ENCODE measurements at places on chromosomes 7 and 10.
A peak's percentile ranks its signal among the peaks of the same experiment; 100 is the strongest.

- DNase-seq, result peak; percentile 99
Observed at GRCh38 chr10:3886641-3887251, 101.7 kb upstream of the KLF6 start.

DNA sequence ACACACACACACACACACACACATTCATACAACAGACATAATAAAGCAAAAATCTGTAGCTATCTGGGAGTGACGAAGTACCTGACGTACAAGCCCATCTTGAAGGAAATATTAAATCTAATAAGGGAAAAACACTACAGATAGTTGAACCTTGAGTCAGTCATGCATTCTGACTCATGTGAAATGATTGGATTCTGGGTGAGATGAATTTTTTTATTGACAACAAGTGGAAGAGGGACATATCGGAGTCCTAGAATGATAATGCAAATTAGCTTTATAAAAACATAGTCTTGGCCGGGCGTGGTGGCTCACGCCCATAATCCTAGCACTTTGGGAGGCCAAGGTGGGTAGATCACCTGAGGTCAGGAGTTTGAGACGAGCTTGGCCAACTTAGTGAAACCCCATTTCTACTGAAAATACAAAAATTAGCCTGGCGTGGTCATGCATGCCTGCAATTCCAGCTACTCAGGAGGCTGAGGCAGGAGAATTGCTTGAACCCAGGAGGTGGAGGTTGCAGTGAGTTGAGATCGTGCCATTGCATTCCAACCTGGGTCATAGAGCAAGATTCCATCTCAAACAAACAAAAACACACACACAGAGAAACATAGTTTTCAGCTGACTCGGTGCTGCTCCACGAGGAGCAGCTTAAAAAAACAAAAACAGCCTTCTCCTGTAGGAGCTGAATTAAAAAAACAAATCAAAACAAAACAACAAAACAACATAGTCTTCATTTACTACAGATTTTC lies 154.4 kb upstream of the MKLN1 start:
- DNase-seq, result peak; percentile 62

- DNase-seq, result peak; percentile 94
Observed at GRCh38 chr10:4546500-4546899, 279.5 kb upstream of the AKR1E2 start.

GRCh38 chr7:117138981-117139380 lies 183.9 kb downstream of the WNT2 start:
- no peak for DNase-seq

DNA sequence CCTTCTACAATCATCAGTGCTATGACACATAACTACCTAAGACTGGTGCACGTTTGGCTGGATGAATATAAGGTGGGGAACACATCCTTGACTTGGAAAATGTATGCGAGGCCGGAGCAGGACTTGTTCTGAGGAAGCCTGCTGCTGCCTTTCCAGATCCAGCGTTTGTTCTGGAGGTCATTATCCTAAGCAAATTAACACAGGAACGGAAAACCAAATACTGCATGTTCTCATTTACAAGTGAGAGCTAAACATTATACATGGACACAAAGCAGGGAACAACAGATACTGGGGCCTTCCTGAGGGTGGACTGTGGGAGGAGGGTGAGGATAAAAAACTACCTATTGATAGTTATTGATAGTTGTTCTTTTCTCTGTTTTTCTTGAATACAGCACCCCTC lies 10.8 kb upstream of the GALNT11 start:
- DNase-seq, result no peak

DNA sequence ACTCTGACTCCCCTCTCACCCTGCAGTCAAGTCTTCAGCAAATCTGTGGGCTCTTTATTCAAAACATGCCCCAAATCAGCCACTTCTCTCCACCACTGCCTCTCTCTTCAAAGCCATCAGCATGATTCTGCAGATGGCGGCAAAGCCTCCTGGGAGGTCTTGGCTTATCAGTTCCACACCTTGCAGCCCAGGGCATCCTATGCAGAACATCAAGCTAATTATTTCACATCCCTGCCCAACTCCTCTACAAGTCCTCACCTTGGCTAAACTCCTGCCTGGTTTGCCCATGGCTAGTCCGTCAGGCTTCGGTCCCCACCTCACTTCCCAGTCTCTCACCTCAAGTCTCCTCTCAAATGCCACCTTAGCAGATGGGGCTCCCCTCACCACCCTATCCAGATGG lies 70.2 kb downstream of the PIP4K2A start:
- DNase-seq, result no peak

- DNase-seq, result no peak
Observed at GRCh38 chr7:611281-611810, 91.7 kb upstream of the PDGFA start.
